GM18507 (cell line): ENCODE measurements at places on chromosomes 1 and 21.

DNA sequence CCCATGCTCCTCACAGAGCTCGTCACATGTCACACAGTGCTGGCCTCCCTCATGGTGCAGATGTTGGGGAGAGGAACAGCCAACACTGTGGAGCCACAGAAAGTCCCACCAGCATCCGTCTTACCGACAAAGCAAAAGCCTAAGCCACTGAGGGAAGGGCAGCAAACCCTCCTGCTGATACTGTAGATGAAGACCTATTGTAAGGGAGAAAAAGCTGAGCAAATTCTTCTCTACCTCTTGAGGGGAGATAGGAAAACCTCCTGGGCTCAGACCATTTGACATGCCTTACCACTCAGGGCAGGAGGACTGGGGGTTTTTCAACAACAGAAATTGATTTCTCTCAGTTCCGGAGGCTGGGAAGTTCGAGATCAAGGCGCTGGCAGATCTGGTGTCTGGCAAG lies 95.9 kb downstream of the WDR64 start:
- no peak for DNase-seq

- DNase-seq = no peak
These were observed 25.7 kb upstream of the PDE9A start for GRCh38 chr21:42627527-42628289.

DNA sequence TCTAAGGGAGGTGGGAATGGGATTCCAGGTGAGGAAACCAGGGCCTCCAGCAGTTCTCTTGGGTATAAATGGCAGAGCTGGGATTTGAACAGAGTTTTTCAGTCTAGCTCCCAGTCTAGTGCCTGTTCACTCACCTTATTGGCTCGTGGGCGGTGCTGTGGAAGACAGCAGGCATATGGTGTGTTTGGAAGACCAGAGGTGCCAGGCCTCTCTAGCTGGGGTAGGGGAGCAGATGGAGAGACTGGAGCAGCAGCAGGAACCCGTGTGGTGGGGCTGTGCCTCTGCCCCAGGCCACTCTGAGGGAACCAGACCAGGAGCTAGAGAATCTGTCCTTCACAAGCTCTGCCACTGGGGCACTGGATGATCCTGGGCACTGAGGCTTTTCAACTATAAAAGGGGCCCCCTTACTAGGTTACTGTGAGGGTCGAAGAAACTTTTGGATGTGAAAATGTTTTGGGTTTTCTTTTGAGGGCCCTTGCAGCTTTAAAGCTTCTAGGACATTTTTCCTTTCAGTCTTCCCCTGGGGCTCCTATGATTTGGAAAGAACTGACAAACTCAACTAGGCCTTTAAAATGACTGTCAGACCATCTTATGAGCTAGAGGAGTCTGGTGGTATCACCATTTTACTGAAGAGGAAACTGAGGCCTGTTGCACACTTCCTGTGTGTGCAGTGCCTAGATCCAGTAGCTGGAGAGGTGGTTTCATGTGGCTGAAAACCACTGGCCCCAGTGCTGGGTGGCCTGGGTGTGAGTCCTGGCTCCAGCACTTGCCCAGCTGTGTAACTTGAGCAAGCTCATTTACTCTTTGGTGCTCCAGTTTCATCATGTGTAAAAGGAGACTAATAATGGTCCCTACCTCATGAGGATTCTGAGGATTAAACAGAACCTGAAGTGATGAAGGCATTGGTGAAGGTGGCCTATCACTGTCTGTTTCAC lies 6.1 kb downstream of the DMRTB1 start:
- DNase-seq = no peak

DNA sequence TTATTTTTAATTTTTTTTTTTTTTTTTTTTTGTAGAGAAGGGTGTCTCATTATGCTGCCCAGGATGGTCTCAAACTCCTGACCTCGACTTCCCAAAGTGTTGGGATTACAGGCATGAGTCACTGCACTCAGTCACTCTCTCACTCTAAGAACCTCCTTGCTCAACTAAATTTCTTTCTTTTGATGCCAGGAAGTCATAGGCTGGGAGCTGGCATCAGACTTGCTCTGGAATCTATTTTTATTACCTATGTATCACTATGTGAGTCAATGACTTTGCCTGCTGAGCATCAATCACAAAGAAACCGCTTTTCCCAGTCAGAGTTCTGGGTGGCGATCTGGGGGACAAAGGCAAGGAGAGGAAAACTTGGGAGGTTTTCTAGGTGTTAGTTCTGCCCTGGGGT lies 35.5 kb upstream of the PARP1 start:
- DNase-seq = no peak

- DNase-seq = no peak
These were observed 109.5 kb upstream of the ZNF648 start for GRCh38 chr1:182170891-182171461.

DNA sequence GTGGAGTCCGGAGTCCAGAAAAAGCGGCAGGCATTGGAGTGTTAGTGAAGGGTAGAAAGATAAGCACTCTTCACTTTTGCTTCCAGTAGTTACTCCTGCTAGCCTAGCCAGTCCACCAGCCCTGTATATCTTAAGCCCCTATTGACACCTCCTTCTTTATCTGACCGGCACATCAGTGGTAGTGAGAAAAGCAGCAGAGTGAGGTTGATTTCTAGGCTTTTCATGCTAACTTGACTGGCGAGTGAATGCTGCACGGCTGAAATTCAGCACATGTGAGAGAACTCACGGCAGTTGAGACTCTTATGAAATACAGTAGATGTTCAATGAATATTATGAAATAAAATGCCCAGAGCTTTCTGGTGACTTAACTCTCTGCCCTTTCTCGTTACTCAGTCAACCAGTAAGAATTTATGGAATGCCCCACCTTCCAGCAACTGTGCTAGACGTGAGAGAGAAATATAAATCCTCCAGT lies 128.2 kb downstream of the CACHD1 start:
- no peak for DNase-seq

DNA sequence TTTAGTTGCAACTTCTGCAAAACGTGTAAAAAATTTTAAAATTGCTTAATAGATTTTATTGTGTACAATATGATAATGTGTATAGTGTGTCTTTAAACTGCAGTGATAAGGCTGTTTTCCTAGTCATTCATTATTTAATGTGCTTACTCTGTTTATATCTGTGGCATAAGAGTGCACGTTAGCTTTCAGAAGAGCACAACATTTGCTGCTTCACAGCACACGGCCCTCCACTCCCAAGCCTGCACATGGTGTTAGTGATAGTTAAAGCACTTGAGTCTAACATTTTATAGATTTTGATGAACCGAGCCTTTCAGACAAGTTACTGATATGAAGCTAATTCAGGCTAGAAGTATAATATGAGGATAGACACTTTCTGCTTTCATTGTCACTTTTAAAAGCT lies 120.6 kb downstream of the ADGRL2 start:
- no peak for DNase-seq

DNA sequence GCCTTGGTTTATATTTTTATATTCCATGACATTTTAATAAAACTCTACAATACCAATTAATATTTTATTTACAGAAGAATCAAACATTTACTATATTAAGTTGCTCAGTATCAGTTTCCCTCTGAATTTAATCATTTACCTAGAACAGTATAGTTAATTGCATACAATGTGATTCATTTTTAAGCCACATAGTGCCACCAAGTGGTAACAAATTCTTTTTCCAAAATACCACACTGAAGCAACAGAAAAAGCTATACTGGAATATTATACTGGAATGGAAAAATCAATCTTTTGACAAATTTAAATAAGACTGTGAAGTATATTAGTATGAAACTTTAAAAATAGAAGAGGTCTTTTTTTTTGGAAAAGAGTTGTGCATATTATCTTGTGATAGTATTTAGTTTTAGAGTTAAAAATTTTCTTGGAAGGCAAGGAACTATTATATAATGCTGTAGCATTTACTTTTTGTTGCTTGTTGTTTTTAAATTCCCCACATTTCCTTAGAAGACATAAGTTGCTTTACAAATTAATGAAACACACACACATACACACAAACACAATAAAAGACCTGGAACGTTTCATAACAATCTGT lies 57.3 kb downstream of the ZNF644 start:
- no peak for DNase-seq

GRCh38 chr1:51916587-51917405 lies 38.3 kb upstream of the NRDC start:
- no peak for DNase-seq

DNA sequence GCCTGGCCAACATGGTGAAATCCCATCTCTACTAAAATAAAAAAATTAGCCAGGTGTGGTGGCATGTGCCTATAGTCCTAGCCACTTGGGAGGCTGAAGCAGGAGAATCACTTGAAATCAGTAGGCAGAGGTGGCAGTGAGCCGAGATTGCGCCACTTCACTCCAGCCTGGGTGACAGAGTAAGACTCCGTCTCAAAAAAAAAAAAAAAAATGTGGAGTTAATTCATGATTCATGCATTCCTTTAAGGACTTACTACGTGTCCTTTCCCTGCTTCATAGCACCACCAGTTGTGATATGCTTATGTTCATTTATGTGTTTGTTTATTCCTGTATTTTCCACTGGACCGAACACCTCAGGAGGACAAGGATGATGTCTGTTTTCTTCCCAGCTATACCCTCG lies 12.7 kb upstream of the PRELP start:
- no peak for DNase-seq

DNA sequence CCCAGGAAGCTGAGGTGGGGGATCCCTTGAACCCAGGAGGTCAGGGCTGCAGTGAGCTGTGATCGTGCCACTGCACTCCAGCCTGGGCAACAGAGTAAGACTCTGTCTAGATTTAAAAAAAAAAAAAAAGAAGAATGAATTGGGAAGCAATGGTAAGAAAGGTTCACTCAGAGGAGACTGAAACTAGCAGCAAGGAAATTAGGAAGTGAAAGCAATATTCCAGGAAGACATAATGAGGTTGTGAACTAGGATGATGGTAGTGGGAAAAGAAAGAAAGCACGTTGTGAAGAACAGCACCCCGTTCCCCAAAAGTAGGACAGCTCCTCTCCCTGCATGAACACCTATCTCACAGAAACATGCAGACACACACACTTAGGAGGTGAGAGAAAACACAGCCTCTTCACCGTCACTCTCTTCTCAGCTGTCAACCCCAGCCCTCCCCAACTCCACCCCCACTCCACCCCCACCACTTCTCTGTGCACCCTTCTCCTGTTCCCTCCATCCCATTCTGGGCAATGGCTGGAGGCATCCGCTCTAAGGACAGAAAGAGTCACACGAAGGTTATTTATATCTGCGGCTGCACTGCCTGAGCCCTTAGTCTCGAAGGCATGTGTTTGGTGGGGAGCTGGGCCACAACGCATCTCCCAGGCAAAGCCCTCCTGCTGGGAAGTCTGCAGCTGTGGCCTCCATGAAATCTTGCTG lies 101.8 kb upstream of the LPGAT1 start:
- no peak for DNase-seq

- DNase-seq = no peak
These were observed 169.7 kb upstream of the UBE2U start for GRCh38 chr1:64033667-64034220.

DNA sequence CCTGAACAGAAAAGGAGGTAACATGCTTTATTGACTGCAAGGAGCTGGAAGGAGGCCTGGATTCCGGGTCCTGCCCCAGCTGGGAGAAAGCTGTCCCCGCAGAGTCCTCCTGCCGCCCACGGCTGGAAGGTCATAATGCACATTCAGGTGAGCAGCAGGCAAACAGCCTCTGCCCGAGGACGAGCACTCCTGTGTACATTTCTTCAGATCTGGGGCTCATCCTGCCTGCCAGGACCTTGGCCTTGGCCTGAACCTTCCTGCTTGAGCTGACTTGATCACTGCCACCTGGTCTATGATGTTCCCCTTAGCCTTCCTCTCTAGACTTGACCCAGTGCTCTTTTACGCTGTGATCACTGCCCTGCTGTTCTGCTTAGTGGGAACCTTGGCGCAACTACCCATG lies 17.9 kb upstream of the ZNF436 start:
- DNase-seq = no peak

DNA sequence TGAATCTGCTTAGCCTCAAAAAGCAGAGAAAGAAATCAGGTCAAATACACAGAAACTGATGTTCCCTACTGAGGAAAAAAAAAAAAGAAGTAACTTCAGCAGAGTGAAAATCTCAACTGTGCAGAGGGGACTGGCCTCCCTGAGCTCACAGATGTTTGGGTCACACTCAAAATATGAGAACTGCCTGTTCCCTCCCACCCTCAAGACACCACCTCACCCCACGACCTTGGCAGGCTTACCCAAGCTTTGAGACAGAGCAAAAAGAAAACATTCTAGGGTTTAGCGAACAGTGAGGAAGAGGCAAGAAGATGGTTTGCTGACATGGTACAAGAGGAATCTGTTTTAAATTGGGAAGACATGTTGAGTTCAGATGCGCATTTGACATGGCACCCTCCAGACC lies 48.8 kb downstream of the NID1 start:
- DNase-seq = no peak

- DNase-seq = no peak
These were observed 1.8 kb downstream of the LRIF1 start for GRCh38 chr1:110961902-110962301.

DNA sequence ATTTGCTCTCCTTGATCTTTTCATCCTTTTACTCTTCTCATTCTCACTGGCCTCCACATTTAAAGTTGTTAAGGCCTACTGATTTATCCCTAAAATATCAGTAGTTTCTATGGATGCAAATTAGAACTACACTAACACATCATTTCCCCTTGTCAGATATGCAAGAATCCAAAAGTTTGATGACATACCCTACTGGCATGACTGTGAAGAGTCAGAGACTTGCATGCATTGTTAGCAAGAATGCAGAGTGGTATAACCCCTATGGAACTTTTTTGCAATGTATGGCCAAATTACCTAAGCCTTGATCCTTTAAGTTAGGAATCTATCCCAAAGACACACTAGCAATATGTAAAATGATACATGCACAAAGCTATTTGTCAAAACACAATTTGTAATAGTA lies 23.6 kb upstream of the HIVEP3 start:
- DNase-seq = no peak

DNA sequence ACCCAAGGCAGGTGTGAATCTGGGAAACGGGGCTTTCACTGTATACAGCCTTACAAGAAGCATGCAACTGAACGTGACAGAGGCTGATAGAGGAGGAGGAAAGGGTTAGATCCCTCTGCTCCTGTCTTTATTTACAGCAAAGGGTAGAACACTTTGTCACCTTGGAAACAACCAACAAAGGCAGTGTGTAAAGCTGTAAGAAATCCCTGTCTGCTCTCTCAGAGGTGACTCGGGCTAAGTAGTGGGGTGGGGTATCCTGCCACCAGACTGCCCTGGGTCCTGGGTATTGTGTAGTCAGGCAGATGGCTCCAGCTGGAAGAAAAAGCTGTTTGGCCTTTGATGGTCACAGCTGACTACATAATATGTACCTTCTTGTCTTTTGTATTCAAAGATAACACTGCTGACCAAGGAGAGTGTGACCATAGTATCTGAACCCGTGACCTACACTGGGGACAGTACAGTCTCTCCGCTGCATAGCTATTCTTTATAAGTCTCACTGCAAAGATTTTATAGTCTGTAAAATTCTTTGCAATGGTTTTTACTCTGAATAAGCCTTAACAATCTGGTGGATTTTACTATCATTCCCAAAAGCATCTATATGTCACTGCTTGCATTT lies 22.1 kb upstream of the POU2F1 start:
- DNase-seq = no peak
